SHP77 treated with DMSO at 0.1 percent for 48 hours (cell line): ENCODE measurements at places on chromosomes 6 and 20.

DNA sequence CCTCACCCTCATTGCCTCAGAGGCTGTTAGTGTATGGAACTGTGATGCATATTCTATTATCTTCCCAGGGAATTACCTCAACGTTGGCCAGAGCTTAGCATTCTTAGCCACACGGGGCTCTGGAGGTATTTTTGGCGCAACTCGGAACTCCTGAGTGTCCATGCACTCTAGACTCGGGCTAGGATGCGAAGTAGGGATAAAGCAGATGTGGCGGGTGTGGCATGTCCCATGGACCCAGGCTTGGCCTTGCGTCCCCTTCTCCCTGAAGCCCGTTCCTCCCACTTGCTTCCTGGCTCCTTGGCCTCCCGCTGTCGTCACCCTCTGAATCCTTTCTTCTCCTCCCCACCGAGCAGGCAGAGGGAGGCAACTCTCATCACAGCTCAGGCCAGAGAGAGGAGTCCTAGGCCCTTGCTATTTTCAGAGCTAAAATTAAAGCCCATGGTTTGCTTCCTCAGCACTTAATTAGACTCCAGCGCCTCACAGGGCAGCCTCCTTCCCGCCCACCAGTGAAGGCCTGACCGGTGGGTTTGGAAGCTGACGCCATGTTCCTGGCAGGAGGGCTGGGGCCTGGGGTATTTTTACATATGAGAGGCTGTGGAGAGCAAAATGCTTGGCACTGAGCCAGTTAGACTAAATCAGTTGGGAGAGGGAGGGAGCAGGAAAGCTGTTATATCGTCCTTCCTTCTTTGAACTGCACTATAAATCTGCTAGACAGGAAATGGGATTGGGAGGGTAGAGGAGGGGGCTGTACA lies 138.7 kb downstream of the FOXO3 start:
- DNase-seq = peak; percentile 17

GRCh38 chr6:101608703-101609102 lies 215.2 kb downstream of the GRIK2 start:
- DNase-seq = no peak

- no peak for DNase-seq
These were observed 530 bp upstream of the NEDD9 start for GRCh38 chr6:11232770-11233626.

- DNase-seq = no peak
These were observed 79.5 kb downstream of the CD83 start for GRCh38 chr6:14197118-14197517.
